ENCODE measurements at places on chromosomes 1 and 21.

DNA sequence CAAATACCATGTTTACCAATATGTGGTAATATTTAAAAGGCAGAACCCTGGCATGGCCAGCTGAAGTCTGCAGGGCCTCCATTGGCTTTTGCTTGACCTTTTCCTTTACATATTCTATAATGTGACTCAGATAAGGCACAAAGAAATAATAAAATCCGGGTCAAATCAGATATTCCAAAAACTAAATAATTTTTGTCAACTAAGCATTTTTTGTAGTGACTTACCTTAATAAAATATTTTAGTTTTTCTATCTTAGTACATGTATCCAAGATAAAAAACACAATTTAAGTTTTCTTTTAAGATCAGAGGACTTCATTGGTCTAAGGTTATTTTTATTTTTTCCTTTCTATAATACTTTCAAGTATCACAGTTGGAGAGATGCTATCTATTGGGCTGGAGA lies 179.4 kb upstream of the ADAMTS5 start:
- DNase-seq, result no peak

GRCh38 chr21:31443736-31444521 lies 99.9 kb upstream of the TIAM1 start:
- DNase-seq, result no peak

DNA sequence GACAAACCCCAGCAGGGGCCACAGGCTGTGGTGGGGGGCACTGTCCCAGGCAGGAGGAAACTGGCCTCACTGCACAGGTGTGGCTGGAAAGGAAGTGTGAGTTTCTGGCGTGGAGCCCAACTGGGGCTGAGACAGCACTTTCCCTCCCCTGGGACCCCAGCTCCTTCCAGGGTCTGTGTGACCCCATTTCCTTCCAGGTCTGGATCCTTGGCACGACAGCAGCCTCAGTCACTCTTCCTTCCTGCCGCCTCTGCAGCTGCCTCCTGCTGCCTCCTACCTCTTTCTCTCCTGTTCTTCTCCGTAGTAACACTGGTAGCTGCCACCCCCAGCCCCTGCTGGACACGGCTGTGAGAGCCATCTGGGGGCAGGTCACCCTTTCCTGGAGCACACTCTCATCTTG lies 88.0 kb downstream of the SIK1 start:
- DNase-seq, result no peak

DNA sequence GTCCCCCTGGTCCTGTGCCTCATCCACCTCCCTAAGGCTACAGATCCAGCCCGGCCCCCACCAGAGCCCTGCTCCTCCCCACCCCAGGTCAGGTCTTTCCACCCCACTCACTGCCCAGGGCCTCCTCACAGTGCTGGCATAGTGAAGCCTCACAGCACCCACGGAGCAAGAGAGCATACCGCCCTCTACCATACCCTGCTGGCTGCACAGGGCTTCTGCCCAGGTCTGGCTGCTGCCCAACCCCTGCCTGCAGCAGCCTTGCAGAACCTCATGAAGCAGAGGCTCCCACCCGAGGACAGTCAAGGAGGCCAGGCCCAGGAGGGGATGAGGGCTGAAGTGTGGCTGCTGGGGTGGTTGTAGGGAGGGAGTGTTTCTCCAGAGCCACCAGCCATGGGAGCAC lies 19.7 kb upstream of the ARF1 start:
- DNase-seq, result no peak

DNA sequence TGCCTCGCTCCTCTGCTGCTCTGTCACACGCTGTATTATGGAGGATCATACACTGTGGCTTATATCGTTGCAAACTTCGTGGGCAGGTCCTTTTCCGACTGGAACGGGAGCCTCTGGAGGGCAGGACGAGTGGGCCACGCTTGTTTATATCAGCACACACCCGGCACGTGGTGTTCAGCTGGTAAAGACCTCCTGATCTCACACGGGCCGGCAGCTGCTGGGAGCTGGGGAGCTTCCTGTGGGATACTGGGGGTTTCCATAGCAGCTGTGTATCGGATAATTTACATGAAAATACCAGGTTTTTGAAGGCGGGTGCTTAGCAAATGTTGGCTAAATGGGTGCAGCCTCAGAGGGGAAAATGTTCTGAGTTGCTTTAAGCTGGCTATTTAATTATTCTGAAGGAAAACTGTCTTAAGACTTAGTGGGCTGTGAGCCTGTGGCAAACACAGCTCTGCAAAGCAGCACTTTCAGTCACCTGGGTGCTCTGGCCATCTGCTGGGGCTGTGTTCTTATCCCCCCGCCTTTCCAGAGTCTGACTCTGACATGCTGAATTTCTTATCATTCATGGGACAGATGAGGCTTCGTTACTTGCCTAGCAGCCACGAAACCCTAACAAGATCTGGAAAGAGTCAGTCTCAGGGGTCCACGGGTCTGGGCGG lies 103.6 kb upstream of the GCLM start:
- DNase-seq, result no peak

DNA sequence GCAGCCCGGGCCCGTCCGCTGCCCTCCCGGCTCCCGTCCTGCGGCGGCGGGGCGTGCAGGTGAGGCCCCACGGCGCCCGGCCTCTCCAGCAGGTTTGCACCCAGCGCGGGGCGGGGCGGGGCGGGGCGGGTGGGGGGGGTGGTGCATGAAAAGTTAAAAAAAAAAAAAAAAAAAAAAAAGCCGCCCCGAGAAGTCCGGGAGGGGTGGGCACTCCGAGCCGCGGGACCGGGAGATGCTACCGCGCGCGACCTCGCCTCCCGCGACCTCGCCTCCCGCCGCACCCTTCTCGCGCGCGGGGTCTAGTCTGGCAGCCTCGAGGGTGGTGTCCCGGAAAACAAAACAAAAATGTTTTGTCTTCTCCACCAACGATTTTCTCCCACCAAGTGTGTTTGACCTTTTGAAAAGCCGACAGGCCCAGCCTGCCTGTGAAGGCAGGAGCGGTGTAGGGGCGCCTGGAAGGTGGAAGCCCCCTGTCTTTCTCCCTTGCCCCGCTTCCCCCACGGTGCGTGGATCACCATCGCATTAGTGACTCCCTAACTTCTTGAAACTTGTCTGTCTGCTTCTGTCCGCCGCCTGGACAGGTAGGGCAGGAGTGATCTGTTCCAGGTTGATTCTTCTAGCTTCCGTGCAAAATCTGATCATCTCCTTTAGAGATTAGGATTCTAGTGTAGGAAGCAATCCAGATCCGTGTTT lies 569 bp downstream of the RCAN3 start:
- DNase-seq, result no peak

GRCh38 chr1:229248821-229249817 lies 21.8 kb upstream of the RAB4A start:
- DNase-seq, result no peak

- DNase-seq, result no peak
Observed at GRCh38 chr1:201305815-201306214, 22.5 kb downstream of the PKP1 start.

Measured in ascending aorta (tissue), 2 donors.